Stimulated activated CD4-positive, alpha-beta T cell treated with anti-CD3 and anti-CD28 coated beads, Interleukin-12 subunit alpha, Interleukin-12 subunit beta, amount 100 ng/mL, for 48 hours (primary cell): ENCODE measurements at places on chromosomes 12 and 14.

DNA sequence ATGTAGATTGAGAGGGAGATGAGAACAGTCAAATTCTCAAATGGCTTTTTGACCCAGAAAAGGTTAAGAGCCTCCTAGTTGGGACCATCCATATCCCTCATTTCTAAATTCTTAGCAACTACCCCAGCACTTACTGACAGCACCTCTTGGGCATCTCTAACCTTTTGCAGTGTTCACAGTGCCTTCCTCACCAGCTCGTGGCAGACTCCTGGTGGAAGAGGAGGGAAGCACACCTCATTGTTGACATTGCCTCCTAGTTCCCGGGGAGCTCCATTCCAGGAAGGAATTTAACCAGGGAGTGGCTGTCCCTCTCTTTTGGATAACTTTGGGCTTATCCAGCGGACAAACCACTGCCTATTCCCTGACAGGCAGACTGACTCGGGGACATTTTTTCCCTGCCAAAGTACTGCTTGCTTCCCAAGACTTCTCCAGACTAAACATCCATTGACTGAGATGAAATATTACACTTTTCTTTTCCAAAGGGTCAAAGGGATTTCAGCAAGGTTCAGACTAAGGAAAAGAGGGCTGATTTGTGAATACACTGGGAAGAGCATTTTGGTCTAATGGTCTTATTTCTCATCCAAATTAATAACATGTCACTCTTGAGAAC lies 9.0 kb upstream of the OR6J1 start:
- peak; percentile 46 for DNase-seq

GRCh38 chr12:11862798-11863197 lies 207.9 kb upstream of the BCL2L14 start:
- DNase-seq: no peak

GRCh38 chr12:72467985-72468384 lies 195.8 kb downstream of the TRHDE start:
- DNase-seq: no peak

GRCh38 chr12:83700838-83701237 lies 1014.1 kb downstream of the TMTC2 start:
- no peak for DNase-seq

GRCh38 chr14:103891667-103892215 lies 36.5 kb upstream of the TDRD9 start:
- DNase-seq: no peak

- DNase-seq: no peak
Observed at GRCh38 chr12:16562435-16562834, 43.5 kb downstream of the LMO3 start.

DNA sequence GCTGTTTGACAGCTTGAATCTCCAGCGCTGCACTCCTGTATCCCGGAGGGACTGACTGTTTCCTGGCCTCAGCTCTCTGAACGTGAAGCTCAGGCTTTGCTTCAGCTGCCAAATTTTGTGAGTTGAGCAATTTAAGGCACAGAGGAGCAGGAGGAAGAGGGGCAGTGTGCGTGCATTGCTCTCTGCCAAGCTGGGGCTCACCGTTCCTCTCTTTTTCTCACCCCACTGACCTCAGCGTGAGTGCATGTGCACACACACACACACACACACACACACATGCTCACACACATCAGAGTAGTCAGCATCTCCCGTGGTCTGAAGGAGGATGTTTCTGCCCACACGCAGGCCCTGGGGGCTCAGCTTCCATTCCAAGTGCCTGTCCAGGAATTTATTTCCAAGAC lies 27.8 kb upstream of the BDKRB2 start:
- no peak for DNase-seq

- DNase-seq: no peak
Observed at GRCh38 chr12:4829793-4830162, 79.9 kb upstream of the KCNA1 start.

GRCh38 chr12:64740646-64741045 lies 18.6 kb downstream of the GNS start:
- no peak for DNase-seq

DNA sequence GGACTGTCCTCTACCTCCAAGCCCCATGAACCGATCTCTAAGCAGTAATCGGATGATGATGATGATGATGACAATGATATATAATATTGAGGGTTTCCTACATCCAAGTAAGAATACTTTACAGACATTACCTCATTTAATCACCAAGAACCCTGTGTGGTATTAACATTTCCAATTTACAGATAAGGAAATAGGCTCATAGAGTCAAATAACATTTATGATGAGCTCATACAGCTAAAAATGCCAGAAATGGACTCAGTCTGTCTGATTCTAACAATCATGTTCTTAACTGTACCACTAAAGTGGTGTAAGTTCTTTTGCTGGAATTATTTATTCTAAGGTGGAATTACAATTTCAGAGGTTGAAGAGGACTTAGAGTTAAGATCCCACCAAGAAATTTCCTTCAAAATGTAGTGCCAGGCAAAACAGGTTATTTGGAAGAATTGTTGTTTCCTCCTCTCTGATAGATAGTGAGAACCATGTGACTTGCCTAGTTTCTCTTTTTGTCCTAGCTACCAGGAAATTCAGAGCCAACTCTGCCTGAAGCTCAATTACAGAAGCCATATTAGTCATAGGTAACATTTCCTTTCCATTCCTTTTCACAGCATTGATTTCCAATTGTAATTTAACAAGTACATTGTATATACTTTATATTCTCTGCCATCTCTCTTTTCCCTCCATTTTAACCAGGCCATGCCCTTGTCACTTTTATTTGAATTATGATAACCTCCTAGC lies 23.8 kb upstream of the CCDC175 start:
- no peak for DNase-seq

DNA sequence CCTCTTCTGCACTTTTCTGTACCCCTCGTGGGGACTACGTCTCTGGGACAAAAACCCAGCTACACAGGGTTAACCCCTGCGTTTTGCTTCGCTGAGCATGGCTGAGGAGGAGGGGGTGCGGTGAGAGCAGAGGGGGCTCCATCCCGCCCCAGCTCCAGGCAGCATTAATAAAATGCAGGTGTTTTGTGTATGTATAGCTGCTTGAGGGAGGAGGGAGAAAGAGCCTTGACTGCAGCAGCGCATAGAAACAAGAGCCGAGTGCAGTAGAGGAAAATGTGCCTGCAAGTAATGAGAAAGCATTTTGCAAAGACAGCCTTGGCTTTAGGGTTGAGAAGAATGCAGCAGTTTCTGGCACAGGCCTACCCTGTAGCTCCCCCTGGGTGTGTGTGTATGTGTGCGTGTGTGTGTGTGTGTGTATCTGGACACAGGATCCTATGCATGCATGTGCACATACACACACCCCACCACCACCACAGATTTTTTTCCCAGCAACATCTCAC lies 103.9 kb downstream of the ZFP36L1 start:
- no peak for DNase-seq

DNA sequence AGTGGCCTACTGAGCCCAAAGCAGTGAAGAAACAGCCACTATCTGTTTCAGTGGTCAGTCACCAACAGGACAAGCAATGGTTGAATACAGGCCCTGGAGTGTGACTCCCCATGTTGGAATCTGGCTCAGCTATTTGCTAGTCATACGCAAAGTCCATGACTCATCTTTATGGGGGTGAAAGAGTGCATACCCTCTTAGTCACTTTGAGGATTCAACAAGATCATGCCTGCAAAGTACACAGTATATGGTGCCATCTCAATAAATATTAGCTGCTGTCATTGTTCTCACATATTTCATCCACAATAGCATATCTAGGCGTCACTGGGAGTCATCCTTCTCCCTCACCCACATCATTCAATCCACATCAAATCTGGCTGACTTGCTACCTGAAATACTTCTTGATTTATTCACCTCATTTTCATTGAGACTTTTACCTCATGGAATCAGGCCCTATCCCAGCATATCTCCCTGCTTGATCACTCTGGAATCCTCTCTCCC lies 26.4 kb upstream of the STAB2 start:
- no peak for DNase-seq

DNA sequence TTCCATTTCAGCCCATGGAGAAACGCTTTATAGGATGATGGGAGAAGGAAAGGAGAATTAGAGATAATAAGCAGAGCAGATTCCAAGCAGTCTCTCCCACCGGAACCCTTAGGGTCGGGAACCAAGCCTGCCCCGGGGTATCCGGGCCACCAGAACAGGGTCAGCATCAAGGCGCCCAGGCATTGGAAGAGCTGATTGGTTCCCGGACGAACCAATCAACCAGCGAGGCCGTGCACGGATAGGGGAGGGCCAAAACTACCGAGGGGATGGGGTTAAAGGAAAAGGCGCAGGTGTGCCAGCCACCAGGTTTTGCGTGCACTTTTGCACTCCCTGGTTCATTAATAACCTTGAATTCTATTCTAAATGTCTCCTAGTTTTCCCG lies 1.7 kb downstream of the PPM1H start:
- no peak for DNase-seq

GRCh38 chr12:119206348-119207062 lies 27.8 kb downstream of the HSPB8 start:
- DNase-seq: no peak

DNA sequence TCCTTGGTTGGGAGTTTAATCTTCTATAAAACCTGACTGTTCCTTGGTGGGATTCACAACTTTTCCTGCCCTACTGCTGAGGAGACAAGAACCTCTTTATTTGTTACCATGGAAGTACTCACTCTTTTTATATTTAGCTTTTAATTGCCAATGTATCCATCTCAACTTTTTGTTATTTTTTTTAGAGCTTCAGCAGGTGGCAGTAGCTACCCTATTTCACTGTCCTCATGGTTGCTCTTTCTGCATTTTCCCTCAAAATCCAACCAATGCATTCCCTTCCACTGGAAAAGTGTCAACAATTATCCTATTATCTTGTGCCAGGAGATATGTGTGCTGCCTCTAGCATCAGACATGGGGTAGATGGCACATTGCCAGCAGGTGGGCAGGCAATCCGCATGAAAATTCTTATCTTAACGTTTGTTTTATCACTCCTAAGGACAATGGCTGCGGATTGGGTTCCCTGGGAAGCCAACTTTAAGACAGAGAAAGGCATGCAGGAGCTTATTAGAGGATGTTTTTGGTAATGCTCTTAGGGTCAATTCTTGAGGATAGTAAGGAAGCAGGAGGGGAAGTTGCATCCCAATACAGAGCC lies 406.4 kb downstream of the SNAPC1 start:
- DNase-seq: no peak

DNA sequence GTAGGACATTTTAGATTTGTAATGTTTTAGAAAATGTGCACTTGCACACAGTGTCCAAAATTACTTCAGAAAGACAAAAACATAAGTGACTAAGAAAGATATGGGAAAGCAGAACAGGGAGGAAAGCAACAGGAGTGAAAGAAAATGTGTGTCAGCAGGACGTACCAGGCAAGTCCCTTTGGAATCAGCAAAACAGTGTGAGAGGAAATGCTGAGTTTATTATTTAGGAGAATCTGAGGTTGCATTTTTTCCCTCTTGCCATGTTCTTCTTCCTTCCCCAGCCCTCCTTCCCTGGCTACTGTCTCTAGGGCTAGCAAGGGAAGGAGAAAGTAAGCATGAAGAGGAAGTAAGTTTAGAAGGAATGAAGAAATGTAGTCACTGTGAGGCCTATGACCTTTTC lies 67.7 kb upstream of the CD163 start:
- DNase-seq: no peak

- no peak for DNase-seq
Observed at GRCh38 chr12:109445191-109445609, 31.9 kb downstream of the KCTD10 start.

- no peak for DNase-seq
Observed at GRCh38 chr14:102859911-102860310, 62.6 kb upstream of the AMN start.

DNA sequence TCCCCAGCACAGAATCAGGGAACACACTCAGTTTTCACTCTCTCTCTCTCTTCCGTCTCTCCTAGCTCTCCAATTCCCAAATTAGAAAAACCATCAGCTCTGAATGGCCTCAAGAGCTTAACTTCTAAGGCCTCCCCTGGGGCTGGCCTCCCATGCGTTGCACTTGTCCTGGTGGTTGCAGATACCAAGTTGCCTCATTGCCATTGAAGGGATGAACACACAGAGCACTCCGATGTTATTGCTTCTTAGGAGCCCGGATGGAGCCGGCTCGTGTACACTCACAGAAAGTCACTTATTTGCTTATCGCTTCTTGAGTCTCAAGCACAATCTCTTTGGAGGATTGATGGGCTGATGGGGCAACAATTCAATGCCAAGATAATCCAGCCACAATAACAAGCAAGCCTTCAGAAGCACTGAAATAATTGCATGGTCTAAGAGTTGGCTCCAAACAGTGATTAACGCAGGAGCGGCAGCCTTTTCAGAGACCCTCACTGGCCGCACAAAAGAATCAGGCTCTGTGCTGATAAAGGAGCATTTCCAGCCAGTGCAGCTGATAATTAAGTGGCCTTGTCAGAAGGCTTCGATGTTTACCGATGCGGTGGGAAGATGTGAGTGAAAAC lies 175.8 kb upstream of the TMEM132C start:
- DNase-seq: no peak

DNA sequence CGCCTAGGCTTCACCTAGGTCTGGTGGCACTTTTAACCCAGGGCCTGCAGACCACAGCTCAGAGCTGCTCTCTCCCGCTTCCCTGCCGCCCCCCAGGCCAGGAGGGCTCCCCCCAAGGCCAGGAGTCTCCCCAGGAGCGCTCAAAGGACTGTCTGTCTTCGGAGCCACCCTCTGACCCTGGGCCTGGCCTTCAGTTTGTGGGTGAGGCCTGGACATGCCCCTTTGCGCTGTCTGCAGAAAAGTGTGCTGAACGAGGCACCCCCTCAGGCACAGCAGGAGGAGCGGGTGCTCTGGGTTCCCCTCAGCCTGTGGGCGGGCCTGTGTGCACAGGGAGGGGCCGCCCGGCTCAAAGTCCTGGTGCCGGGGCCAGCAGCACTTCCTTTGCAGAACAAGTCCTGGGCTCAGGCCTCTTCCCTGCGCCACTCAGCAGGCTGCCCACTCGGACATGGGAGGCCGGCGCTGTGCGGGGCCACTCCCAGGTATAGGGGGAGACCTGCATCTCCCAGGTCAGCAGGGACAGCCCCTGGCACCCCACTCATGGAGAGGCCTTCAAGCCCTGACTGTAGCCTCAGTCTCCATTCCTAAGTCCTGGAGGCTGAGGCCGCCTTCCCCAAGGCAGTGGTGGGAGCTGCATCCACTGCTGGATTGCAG lies 14.3 kb downstream of the DEGS2 start:
- no peak for DNase-seq

DNA sequence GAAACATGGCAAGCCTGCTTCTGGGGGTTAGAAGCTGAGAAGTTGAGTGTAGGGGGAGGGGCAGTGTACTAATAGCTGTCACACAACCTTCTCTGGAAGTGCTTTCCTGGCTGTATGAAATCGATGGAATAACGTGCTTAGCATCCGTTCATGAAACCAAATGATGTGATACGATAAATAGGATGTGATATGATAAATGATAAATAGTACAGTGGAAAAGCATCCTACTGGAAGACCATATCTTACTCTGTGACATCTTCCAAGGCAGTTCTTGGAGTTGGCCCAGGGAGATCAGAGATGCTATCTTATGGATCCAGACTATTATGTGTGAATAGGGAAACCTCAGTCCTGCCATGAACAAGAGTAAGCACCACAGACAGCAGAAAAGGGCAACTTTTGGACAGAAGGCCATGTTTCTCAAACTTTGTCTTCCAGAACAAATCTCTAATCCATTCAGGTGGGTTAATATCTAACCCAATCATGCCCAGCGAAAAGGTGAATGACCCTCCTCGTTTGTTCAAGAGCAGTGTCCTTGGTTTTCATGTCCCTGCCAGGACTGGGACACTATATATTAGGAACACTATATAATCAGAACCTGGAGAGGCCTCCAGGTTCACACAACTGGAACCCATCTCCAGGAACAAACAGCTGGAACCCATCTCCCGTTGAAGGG lies at the start of gene ANG:
Gene ANG (plus strand): TSS at position 598 of the 673 bp plus-strand sequence. CDS start 4,801 bp downstream, outside the sequence.
- DNase-seq: no peak

GRCh38 chr12:19244312-19244711 lies 114.8 kb downstream of the PLEKHA5 start:
- DNase-seq: no peak
